Foreskin fibroblast (primary cell): ENCODE measurements at places on chromosomes 1 and 21.

GRCh38 chr1:59486615-59487014 is 189.7 kb downstream of the FGGY start:
- DNase-seq: no peak

GRCh38 chr1:41622859-41623732 is 138.6 kb upstream of the EDN2 start:
- DNase-seq: peak; percentile 23

DNA sequence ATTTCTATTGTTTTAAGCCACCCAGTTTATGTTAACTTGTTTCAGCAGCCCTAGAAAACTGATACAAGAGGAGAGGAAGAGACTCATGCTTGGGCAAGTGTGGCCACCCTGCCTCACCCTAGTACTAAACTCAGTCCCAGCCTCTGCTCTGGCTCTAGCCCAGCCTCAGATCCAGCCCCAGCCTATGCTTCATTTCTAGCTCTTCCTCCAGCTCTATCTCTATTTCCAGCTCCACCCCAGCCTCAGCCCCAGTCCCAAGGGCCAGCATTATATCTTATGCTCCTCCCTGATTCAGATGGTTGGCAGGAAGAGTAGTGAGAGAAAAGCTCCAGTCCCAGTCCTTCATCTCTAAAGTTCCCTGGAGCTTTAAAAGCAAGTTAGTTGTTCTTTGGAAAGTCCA is 535.5 kb downstream of the PTPRC start:
- DNase-seq: no peak

DNA sequence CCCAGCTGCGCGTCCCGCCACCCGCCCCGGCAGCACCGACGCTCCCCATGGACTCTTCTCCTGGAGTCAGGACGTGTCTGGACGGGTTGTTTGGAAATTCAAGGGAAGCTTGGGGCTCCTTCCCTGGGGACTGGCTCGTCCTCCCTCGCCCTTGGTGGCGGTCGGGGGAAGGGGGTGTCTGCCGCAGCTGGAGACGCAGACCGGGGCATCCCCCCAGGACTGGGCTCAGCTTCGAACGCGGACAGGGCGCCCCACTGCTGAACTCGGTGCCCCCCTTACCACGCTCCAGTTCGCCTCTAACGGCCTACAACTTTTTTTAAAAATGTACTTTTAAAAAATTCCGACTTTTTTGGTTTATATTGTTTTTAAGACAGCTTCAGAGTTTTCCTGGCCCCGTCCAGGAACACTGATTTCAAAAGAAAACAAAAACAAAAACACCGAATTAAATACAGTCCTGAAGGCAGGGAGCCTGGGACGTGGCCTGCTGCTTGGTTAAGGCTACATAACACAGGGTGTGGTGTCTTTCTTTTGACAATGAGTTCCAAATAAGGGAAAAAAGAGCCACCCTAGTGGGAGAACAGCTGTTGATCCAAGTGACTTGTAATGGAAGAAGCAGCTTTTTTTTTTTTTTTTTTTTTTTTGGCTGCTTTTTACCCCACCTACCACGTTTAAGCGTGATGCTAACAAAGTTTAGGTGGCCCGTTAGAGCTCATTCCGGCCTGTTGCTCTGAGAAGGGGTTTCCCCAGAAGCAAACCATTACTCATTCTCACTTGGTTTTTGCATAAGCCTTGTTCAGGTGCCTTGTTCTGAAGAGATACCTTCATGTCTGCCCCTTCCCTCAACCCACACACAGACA is 862 bp upstream of the DIPK1A start:
- DNase-seq: peak; percentile 32

- peak; percentile 98 for DNase-seq
Observed at GRCh38 chr1:8040586-8040985, 14.5 kb upstream of the ERRFI1 start.

DNA sequence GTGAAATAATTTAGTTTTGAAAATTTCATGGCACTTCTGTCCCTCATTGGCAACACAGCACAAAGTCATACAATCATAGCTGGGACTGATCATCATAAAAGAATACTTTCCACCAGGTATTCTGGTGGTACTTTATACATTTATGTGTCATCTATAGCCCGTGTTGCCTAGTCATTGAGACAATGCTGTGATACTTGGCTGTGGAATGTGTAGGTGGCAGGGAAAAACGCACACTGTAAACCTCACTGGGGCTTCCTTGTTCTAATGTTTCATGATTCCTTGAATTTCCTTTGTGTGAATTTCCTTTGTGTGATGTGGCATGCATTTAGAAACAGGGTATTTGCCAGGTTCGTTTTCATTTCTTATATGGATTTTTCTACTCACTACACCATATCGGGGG is 118.3 kb downstream of the FMN2 start:
- no peak for DNase-seq

- no peak for DNase-seq
Observed at GRCh38 chr21:26212220-26212619, 41.6 kb upstream of the APP start.

DNA sequence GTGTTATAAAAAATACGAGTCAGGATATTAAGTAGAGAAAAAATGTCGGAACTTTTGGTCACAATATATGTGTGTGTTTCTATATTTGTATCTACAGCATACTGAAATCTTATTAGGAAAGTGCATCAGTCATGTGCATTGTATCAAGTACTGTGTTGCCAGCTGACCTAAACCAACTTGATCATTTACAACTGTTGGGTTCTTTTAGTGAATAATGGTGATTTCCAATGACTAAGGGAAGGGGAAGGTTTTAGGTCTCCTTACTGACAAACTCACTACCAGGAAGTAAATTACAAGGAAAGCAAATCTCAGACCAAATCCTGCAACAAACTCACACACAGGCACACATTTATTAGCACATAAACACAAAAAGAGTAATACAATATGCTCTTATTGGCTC is 142.7 kb downstream of the TSEN15 start:
- no peak for DNase-seq

DNA sequence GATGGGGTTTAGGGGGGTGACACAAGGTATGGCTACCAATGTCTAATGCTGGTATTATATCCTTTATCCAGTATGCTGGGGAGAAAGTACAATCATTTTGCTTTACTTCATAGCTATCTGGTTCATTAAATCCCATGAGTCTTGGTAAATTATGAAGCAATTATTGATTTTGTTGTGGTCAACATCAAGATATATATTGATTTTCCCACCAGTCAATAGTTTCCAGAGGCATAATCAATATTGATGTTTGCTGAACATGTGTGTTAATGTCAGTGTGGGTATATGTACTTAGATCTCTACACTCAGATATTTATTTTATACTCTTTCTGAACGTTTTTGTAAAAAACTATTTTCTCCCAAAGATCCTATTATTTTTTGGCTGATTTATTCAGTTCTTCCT is 155.5 kb downstream of the BACH1 start:
- DNase-seq: no peak

GRCh38 chr1:160022330-160023310 is 9.2 kb downstream of the PIGM start:
- DNase-seq: no peak

DNA sequence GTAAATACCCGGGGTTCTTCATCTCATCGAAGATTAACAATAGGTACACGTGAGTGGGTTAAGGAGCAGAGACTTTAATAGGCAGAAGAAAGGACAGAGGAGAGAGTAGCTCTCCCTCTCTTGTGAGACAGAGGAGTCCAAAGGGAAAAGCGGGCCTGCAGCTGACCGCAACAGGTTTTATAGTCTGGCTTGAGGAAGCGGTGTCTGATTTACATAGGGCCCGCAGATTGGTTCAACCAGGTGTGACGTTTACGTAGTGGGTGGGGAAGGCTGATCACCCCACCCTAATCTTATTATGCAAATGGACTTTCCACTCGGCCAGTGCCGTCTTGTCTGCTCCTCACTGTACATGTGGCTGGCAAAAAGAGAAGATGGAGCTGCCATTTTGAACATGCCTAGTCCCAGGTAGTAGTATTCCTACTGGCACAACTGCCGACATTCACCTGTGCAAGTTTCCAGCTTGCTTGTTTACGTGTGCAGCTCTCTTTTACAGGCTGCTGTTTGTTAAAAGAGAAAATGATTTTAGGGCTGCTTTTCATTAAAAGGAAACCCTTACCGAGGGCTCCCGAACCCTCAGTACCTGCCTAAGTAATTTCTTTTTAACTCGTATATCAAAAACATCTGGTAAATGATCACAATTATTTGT is 10.6 kb downstream of the CDC14A start:
- no peak for DNase-seq
